HT-29 (cell line): ENCODE measurements at places on chromosomes 7 and 10. TPM values are rescaled to one million over a fixed set of nuclear protein-coding genes. Genes with fewer than 3 reads are reported as not detected.

Gene KDM7A
- 1.2 and 1.7 TPM in 2 replicates for total RNA-seq

- no peak for DNase-seq
Observed at GRCh38 chr10:27660711-27661110, 84.9 kb downstream of the MKX start.

Gene TMEM176A
- total RNA-seq: 0.39 and 0.79 TPM in 2 replicates

- DNase-seq: no peak
Observed at GRCh38 chr7:156059369-156059768, 247.1 kb upstream of the SHH start.

Gene DAGLB
- total RNA-seq: 24.2 and 27.1 TPM in 2 replicates

DNA sequence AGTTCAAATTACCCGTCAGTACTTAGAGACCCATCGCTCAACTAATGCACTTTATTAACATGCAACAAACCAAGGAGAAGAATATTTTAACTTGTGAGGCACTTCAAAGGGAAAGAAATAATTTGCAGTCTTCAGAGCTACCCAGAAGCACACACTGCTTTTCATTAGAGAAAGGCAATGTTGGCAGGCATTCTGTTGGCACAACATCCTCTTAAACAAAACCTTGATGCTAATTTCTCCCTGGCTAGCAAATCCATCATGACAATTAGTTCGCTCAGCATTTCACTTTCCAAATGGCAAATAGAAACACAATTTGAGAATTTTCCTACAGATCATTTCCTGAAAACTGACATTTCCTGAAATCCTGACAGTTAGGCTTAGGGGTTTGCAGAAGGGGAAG lies 155.6 kb upstream of the FAM13C start:
- DNase-seq: no peak

GRCh38 chr7:81903115-81903514 lies 133.3 kb upstream of the HGF start:
- DNase-seq: no peak

- no peak for DNase-seq
Observed at GRCh38 chr10:22900841-22901601, 26.8 kb upstream of the ARMC3 start.

GRCh38 chr10:124149189-124150042 lies 56.0 kb upstream of the CHST15 start:
- no peak for DNase-seq

GRCh38 chr10:34337917-34338316 lies 477.2 kb downstream of the PARD3 start:
- no peak for DNase-seq

DNA sequence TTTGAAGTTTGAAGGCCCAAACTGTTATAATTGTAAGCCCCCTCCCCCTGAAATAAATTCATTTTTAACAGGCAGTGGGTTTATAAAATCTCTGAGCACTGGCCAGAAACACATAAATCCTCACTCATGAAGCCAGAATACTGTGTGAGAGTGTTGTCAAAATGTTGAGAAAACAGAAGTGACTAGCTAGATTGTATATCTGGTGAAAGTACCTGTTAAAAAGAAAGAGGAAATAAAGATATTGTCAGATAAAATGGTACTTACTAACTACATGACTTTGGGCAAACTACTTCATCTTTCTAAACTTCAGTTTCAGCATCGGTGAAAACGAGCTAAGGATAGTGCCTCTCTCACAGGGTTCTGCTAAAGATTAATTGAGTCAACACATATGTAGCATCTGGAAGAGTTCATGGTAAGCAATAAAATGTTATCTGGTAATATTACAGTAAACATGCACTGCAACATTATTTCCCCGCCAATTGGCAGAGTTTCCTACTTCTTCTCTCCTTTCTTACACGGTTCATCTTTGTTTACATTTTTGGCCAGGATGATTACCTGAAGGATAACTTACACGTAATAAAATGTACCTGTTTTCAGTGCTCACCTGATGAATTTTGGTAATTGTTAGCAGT lies 202.5 kb upstream of the CHRM2 start:
- no peak for DNase-seq

Gene HABP2
- not detected in 2 replicates for total RNA-seq

GRCh38 chr7:130123501-130123900 lies 53.2 kb downstream of the KLHDC10 start:
- DNase-seq: no peak

DNA sequence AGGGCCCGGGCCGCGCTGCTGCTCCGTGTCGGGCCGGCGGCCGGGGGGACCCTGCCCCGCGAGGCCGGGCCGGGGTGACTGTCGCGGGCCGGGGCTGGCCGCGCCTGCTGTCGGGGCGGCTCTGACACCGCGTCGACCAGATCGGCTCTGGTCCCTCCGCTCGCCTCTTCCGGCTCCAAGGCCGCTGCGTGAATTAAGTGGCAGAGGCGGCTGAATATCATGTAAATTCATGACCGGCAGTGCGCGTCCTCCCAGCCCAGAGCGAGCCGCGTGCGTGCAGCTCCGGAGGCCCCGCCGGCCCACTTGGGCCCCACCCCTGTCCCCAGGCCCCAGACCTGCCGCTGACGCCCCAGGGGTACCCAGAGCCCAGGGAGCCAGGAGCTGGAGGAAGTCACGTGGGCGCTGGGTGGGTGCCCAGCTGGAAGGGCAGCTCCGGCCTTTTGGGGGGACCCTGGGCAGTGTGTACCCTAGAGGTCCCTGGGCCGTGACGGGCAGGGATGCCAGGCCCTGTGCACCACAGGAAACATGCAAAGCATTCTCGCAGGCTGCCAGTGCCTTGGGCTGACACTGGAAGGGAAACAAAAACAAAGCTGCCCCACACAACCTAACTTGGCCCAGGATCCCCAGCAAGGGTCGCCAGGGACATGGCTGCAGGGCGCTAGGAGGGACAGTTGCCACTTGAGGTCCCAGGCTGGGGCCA lies 584.0 kb upstream of the MKI67 start:
- no peak for DNase-seq

Gene GJD4
- not detected in 2 replicates for total RNA-seq

DNA sequence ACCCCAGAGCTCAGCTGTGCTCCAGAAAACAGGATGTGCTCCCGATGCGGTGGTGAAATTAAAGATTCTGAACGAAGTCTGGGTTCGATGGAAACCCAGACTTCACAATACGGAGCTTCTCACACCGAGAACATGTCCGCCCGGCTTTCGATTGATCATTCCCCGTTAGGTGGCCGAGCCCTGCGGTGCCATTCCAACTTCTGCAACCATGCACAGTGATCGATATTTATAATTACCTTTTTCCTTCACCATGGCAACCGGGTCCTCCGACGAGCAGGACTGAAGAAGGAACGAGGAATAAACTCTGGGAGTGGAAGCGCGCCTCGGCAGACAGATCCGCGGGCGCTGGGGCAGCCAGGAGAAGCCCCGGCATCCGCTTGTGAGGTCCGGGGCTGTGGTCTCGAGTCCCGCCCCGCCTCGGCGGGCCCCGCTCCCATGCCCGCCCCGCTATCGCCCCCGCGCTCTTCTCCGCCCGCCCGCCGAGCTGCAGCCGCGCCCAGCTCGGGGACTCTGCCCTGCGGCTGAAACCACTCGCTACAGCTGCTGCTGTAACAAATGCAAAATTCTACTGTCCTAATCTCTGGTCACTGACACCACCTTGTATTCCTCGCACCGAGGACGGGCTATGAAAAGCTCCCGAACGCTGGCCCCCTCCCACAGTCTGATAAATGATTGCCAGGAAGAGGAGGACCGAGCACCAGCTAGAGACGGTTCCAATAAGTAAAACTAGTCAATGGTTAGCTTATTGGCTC lies 26.2 kb downstream of the ABLIM1 start:
- peak; percentile 53 for DNase-seq

GRCh38 chr10:85603151-85603940 lies 763.2 kb downstream of the GRID1 start:
- DNase-seq: no peak

Gene EBF3
- total RNA-seq: not detected in 2 replicates

DNA sequence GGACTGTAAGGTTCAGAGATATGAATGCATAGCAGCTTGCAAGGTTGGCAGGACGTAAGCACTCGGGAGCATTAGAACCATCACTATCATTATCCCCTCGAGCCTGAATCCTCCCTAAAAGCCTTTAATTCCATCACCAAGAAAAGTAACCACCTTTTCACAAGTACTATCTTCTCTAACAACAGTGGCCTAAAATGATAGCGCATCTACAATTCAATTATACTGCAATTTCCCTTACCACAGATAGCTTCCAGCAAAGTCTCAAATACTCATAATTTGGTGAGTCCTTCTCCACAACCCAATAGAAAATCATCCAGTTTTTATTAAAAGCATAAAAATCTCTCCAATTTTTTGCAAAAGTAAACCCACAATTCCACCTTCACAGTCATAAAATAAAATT lies 42.0 kb downstream of the COL1A2 start:
- no peak for DNase-seq

DNA sequence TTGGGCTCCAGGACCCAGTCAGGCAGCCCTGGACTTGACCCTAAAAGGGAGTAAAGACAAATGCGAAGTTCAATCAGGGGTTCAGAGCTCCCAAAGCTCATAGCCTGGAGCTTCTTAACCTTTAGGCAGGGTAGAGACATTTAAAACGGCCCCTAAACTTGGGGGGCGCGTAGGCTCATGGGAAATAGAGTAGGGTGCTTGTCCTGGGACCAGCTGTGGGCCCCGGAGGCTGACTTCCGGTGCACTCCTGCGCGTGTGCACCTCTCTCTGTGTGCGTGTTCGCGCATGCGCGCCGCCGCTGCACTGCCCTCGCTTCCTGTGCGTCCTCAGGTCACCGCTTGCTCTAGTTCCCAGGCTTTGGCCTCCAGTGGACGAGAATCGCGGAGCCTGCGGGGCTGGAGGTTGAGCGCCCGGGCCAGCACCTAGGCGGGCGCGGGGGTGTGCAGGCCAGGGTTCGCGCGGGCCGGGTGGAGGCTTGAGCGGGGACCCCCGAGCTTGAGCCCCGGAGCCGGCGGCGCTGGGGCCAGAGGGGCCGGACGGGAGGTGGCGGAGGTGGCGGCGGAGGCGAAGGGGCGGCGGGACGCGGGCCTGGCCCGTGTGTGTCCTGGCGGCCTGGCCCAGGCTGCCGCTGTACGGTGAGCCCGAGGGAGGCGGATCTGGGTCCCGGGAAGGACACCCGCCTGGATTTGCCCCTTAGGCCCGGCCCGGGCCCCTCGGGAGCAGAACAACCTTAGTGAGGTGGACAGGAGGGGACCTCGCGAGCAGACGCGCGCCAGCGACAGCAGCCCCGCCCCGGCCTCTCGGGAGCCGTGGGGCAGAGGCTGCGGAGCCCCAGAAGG lies at the start of gene RBAK:
Gene RBAK, plus strand, starts transcription at position 303 of the 839 bp plus-strand sequence. CDS start 2,217 bp downstream, outside the sequence.
- peak; percentile 98 for DNase-seq

GRCh38 chr10:34826857-34827766 lies 12.0 kb upstream of the PARD3 start:
- DNase-seq: no peak

DNA sequence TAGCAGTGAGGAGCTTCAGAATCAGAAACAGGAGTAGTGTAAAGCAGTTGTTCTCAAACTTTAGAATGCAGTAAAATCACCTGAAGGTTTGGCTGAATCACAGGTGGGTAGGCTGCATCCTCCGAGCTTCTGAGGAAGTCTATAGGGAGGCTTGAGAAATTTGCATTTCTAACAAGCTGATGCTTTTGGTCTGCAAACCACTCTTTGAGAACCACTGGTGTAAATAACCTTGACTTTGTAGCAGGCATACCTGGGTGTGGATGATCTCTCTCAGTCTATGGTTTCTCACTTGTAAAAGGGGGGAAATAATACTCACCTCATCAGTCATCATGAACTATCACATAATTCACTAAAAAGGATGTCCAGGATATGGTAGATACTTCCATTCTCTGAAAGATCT lies 118.1 kb downstream of the SRI start:
- no peak for DNase-seq

- no peak for DNase-seq
Observed at GRCh38 chr7:149367418-149368180, 93.3 kb downstream of the ZNF777 start.

GRCh38 chr7:74412603-74413002 lies 41.1 kb upstream of the GTF2IRD1 start:
- no peak for DNase-seq

- no peak for DNase-seq
Observed at GRCh38 chr10:96656198-96656577, 64.1 kb downstream of the PIK3AP1 start.

Gene MAGI2
- 0.08 and 0.23 TPM in 2 replicates for total RNA-seq

GRCh38 chr7:131969560-131969959 lies 413.1 kb upstream of the PODXL start:
- no peak for DNase-seq

Gene PPP1R17
- not detected in 2 replicates for total RNA-seq

- DNase-seq: no peak
Observed at GRCh38 chr10:129777687-129778086, 186.4 kb downstream of the EBF3 start.

GRCh38 chr10:99996671-99997648 lies 12.8 kb downstream of the DNMBP start:
- DNase-seq: no peak

DNA sequence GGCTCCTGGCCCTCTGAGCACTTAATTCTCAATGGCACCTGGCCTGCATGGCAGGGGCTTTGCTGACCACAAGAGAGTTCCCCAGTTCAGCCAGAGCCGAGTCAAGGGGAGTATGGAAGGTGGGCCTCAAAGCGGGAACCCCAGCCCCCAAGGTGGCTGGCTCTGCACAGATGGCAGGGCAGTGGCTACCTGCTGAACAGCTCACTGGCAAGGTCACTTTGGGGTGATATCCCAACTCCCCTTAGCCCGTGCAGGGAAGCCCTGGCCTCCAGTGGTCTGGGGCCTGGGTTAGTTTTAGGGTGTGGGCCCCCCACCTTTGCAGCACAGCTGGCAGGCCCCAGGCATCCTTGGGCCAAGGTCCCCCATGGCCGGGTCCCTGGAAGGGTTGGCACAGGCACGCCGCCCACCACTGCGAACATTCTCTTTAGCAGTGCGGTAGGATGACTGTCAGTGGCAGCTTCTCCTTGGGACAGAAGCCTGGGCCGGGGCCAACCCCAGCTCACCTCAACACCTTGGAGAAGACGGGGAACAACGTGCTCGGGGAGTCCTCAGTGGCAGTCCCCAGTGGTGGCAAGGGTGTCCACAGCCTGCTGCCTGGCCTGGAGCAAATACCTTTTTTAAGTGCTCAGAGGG lies 36.8 kb downstream of the PPIF start:
- DNase-seq: no peak

DNA sequence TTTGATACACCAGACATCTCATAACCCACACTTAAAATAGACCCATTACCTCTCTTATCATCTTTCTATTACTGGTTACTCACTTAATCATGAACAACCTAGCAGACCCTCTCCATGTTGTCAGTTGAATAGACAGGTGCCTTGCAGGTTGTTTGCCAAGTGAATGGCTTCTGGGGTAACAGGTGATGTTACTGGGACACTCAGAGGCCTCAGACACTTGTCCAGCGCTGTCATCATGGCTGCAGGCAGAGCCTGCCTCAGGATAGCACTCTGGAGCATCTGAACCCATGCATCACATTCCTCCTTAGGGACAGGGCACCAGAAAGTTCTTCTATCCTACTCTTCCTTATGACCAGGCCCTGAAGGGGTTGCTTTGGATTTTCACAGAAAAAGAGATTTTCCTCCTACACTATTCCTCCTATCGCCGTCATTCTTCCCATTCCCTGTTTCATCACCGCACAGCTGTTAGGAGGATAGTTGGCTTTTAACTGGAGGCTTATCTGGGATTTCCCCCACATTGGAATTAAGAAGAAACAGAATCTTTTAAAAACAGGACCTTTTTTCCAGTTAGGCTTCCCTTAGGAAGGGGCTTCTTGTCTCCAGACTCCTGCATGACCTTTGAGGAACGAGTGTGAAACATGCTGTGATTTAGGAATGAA lies 182.1 kb downstream of the VTI1A start:
- DNase-seq: no peak
